ENCODE measurements at places on chromosomes 7 and 10. TPM values are rescaled to one million over a fixed set of nuclear protein-coding genes. Genes with fewer than 3 reads are reported as not detected.

The ATOH7 gene
- not detected for total RNA-seq

The OR2A42 gene
- total RNA-seq, result not detected

The C7orf57 gene
- not detected for total RNA-seq

The MYO3A gene
- total RNA-seq, result not detected

The MYO1G gene
- under 0.01 TPM for total RNA-seq

The CHST3 gene
- total RNA-seq, result 15.4 TPM

The LRRC4 gene
- total RNA-seq, result 0.33 TPM

The OPN4 gene
- total RNA-seq, result not detected

The CFTR gene
- not detected for total RNA-seq

The ANKRD1 gene
- total RNA-seq, result 2.6 TPM

The SAP25 gene
- not detected for total RNA-seq

The THSD7A gene
- 1.6 TPM for total RNA-seq

The AMPH gene
- total RNA-seq, result 7.8 TPM

The CCDC7 gene
- 13.1 TPM for total RNA-seq

The EIF4H gene
- total RNA-seq, result 392 TPM

The WAC gene
- total RNA-seq, result 48.6 TPM

The FZD1 gene
- total RNA-seq, result 29.8 TPM

The PNLIP gene
- total RNA-seq, result not detected

The C10orf90 gene
- not detected for total RNA-seq

All from smooth muscle cell of trachea (primary cell).